ENCODE measurements at places on chromosomes 13 and 19.

- peak; percentile 57 for DNase-seq
Measured at GRCh38 chr19:35828692-35829301, 16.2 kb upstream of the PRODH2 start.

DNA sequence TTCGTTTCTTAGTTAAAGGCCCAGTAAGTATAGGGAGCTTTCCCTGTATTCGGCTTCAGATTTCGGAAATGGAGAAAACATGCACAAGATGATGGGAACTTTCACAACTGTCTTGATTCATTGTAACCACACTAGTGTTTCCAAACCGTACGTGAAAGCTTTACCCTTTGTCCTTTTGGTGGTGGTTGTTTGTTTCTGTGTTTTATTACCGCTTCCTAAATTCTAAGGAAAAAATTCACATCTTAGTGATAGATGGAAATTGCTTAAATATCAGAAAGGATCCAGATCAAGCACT lies 504 bp upstream of the VWA8 start:
- DNase-seq, result no peak

DNA sequence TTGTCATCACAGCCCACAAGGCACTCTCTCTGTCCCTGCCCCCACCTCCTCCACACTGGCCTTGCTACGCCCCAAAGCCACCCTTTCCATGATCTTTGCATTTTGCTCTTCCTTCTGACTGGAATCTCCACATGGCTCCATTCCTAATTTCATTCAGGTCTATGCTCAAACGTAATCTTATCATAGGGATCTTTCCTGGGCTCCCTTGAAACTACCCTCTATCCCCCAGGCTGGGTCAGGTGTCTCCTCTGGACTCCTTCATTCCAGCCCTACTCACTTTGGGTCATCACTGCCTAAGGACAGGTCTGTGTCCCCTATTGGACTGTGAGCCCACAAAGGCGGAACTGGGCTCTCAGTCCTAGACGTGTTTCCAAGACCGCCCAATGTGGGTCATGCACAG lies 3.1 kb downstream of the GEMIN7 start:
- DNase-seq, result no peak

DNA sequence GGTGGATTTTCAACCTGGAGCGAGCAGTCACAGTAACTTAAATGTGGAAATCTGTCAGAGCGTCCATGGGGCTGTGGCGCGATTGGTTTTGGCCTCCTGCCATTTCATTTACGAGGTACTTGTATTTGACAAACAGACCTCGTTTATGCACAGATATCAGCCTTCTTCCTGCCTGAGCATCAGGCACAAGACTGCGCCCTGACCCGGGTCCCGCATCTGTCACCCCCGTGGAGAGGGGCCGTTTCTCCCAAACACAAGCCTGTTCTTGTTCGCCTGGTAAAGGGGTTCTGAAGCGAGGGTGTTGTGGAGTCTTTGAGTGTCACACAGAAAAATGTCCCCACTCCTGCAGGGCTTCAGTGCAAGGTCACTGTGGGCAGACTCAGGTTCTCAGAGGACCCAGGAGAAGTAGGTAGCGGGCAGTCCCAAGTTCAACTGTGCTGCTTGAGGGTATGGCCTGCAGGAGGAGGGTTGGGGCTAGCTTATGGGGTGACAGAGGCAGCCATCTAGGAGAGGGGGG lies 202.3 kb downstream of the URI1 start:
- no peak for DNase-seq

DNA sequence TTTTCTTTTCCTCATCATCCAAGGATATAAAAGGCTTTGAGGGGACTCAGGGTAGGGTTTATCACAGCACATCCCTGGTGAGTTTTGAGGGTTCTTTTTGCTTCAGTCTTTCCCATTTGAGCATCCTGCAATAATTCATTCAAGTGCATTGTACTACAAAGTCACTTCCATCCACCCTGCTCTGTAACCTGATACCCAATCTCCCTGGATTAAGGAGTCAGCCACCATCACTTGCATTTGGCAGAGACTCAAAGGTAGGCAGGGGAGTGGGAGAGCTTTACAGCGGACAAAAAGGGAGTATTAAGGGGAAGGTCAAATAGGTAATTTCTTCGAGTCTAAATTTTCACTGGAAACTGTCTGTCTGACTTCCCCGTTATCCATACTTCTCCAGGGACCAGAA lies 216.1 kb upstream of the TMTC4 start:
- no peak for DNase-seq

- peak; percentile 78 for DNase-seq
Measured at GRCh38 chr19:49677231-49677900, at the start of gene PRMT1. Gene PRMT1, plus strand, starts transcription at chr19:49677271. Its CDS starts 10 bp downstream, at chr19:49677281.
